ENCODE measurements at places on chromosomes 13 and 19.

DNA sequence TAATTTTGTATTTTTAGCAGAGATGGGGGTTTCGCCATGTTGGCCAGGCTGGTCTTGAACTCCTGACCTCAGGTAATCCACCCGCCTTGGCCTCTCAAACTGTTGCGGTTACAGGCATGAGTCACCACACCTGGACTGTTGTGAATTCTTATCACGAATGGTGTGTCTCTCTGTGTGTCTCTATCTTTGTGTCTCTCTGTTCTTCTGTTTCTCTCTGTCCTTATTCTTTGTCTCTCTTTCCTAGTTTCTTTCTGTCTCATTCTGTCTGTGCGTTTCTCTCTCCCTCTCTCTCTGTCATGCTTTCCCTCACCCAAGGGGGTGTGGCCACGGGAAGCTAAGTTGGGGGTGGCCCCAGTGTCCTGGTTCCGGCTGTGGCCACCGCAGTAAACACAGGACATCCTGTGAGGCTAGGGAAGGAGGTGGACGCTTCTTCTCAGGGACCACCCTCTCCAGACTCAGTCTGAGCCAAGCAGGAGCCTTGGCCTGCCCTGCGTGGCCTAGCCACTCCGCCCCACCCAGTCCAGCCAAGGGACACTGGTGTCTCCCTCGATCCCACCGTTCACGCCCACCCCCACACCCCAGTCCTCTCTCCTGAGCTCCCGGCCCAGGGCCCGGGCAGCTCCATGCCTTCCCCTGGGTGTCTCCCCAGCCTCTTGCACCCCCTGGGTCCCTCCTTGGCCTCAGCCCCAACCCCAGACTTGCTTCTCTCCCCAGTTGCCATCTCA is 3.9 kb upstream of the PRX start:
- no peak for DNase-seq

- DNase-seq, result no peak
Measured at GRCh38 chr13:106723036-106723435, 155.1 kb upstream of the ARGLU1 start.

DNA sequence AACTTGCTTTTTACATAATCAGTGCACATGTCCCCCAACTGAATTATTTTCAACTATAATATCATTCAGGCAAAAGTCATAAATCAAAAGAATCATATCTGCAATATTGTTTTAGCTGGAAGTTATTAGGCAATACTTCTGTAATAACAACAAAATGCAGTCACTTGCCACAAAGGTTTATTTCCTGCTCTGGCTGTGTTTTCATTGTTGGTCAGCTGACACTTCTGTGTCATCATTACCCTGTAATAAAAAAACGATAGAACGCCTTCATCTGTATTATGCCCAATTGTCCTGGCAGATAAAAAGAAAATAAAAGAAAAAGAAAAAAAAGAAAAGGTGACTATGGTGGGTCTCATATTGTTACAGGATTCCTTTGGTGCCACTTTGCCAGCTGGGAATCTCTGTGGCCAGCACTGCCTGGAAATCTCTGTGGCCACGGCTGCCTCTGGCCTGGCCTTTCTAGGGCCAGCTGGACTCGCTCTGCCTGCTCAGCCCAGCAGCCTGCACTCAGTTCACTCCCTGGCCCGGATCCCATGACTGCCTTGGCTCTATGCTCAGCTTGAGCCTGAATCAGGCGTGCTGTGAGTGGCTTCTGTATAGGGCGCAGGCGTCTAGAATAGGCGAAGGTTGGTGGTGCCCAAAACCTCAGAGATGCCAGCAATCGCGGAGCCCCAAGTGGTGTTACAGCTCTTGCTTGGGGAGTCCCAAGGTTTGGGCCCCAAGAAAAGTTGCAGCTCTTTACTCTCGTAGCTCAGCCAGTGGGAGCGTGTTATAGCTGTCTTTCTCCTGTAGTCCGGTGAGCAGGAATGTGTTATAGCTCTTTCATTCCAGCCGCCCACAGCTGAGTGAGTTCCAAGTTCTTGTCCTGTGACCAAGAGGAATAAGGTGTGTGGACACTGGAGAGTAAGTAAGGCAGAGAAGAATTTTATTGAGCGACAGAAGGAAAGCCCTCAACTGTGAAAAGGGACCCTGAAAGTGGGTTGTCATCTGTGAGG is 1227.1 kb downstream of the SLITRK1 start:
- DNase-seq, result no peak

DNA sequence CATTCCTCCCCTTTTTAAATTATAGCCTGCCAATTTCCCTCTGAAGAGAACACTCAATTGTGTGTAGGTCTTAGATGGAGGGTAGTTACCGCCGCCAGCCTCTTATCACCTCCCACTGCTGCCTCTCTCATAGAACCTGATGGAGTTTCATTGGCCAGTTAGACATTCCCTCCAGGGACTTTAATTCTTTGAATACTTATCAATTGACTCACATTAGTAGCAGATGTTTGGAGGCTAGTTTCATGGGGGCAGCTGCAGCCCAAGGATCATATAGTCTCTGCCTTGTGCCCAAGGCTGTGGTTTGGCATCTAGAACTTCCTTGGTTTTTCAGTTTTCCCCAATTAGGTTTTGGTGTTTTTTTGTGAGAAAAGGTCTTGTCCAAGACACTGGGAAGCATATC is 318.9 kb upstream of the HTR2A start:
- DNase-seq, result no peak

DNA sequence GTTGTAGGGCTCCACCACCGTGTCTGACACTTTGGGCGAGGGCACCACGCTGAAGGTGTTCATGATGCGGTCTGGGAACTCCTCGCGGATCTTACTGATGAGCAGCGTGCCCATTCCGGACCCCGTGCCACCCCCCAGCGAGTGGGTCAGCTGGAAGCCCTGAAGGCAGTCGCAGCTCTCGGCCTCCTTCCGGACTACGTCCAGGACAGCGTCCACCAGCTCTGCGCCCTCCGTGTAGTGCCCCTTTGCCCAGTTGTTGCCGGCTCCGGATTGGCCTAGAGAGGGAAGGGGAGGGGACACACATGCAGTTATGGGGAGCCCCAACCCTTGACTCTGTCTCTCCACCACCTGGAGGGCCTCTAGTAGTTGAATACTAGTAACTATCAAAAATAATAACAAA is 6.2 kb downstream of the TUBB4A start:
- DNase-seq, result no peak

DNA sequence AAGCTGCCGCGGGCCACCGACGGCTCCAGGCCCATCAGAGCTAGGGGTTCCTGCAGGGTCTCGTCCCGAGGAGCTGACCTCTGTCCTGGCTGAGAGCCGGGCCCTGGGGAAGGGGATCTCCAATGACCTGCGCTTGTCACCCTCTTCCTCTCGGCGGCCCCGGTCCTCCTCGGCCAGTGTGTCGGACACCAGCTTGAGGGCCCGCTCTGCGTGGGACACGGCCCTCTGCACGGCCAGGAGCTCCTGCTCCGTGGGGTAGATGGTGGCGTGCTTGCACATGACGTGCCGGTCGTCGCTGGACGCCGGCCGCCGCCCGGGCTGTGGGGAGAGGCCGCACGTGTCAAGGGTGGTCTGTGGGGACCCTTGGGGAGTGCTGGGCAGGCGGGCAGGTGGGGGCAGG is 32.7 kb upstream of the MATK start:
- no peak for DNase-seq

- DNase-seq, result no peak
Measured at GRCh38 chr13:111860231-111860552, 206.8 kb upstream of the SOX1 start.

GRCh38 chr19:45638930-45639729 is at the start of gene EML2:
TSS of gene EML2 (minus strand) at chr19:45639397. CDS start at chr19:45639376, 21 bp downstream.
- DNase-seq, result peak; percentile 26

DNA sequence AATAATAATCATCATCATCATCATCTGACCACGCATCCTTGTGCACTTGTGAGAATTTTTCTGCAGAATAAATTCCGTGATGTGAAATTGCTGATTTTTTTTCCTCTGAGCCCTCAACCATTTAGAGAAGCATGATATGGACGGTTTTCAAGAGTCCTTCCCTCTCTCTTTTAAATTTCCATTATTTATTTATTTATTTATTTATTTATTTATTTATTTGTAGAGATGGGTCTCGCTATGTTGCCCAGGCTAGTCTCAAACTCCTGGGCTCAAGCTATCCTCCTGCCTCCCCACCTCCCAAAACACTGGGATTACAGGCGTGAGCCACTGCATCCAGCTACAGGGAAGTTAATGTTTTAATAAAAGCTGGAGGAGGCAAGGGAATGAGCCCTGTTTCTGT is 39.6 kb downstream of the CACNA1A start:
- no peak for DNase-seq

DNA sequence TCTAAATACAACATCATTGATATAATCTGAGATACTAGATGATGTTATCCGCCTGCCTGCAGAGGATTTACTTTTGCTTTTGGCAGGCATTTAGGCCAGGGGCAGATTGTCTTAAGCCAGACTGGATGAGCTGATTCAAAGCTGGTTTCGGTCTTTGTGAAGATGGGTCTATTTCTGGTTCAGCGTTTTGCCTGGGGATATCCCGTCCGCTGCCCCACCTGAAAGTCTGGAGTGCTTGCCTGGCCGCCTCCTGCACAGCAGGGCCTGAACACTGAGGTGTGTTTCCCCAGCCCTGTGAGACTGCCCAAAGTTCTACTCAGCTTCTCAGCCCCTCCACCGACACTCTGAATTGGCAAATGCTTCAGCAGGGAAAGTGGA is 149.7 kb downstream of the KATNAL1 start:
- DNase-seq, result no peak

DNA sequence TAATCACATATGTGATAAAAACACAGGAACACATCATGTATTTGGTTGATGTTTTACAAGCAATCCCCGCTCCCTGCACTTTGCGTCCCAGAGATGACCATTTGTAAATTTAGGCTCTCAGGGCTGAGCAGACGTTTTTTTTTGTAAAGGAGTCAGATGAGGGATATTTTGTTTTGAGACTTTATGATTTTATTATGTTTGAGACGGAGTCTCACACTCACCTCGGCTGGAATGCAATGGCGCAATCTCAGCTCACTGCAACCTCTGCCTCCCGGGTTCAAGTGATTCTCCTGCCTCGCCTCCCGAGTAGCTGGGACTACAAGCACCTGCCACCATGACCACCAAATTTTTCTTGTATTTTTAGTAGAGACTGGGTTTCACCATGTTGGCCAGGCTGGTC is 1.4 kb downstream of the TLE6 start:
- no peak for DNase-seq

DNA sequence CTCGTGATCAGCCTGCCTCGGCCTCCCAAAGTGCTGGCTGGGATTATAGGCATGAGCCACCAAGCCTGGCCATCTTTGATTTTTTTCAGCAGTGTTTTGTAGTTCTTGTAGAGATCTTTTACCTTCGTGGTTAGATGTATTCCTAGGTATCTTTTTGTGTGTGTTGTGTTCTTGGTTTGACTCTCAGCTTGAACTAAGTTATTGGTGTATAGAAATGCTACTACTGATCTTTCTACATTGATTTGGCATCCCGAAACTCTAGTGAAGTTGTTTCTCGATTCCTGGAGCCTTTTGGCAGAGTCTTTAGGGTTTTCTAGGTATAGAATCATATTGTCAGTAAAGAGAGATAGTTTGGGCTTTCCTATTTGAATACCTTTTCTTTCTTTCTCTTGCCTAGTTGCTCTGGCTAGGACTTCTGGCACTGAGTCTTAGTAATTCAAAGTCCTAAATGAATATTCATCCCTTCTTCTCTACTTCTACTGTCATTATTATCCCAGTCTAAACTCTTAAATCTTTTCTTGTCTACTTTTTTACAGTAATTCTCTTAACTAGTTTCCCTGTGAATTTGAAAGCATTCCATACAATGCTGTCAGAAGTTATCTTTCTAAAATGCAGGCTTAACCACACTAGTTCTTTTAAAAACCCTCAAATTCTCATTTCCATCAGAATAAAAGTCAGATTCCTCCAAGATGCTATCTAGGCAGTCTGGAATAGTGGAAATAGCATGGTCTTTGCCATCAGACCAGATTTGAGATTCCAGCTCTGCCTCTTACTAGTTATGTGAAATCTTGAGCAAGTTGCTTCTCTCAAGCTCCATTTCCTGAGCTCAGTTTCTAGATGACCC is 7.0 kb downstream of the GPR18 start:
- DNase-seq, result no peak

DNA sequence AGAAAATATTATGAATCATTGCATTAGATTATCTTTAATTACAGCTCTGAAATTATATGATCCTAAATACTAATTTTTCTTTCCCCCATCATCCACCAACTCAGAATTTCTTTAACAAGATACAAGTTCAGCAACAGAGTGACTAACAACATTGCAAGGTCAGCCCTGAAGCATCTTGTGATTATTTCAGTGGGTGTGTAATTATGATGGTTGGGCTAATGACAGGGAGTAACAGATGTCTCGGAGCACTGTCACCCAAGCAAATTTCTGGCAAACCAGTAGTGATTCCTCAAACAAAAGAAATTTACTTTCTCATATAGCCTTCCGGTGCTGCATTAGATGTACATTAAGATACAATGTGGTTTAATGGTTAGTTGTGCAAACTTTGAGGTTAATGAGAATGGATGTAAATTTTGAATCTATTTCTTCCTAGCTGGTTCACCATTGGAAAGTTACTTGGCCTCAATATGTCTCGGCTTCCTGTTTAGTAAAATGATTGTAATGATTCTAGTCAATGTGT is 238.9 kb downstream of the ITGBL1 start:
- DNase-seq, result no peak

GRCh38 chr19:52735734-52736133 is 890 bp upstream of the ZNF611 start:
- DNase-seq, result no peak

DNA sequence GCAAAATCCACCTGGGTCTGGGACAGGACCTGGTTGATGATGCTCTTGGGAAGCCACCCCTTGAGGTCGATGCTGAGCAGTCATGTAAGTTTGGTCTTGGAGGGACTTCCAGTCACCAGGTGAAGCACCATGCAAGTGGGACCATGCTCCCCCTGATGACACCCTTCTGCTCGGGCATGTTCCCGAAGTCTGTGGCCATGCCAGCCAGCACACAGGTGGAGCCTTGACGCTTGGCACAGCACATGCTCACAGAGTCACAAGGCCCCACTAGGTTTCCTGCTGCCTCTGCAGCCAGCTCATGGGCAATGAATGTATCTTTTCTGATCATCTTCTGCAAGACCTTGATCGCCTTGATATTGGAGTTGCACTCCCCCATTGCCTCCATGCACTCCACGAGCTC is 1920.2 kb downstream of the PCDH9 start:
- no peak for DNase-seq

GRCh38 chr13:29582171-29582570 is 13.3 kb downstream of the SLC7A1 start:
- no peak for DNase-seq

DNA sequence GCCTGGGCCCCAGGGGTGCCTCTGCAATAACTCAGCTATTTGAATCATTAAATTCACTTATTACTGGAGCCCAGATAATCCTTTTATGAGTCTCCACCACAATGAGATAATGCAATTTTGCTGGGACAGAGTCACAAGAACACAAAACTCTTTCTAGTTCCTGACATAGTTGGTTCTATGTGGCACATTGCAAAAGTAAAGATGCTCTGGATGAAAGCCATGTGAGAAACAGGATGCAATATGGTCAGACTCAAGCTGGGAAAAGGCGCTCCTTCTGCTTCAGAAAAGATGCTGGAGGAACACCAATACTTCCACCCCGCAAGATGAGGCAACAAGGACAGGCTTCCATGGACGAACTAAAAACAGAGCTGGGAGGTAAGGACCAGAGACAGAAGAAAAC is 5.7 kb downstream of the ANKRD27 start:
- no peak for DNase-seq

GRCh38 chr19:4060621-4061177 is 6.0 kb downstream of the ZBTB7A start:
- DNase-seq, result no peak

GRCh38 chr13:95713651-95714050 is 36.7 kb downstream of the DNAJC3 start:
- no peak for DNase-seq

- DNase-seq, result no peak
Measured at GRCh38 chr19:29815231-29815630, 3.4 kb downstream of the CCNE1 start.

GRCh38 chr13:111399334-111399733 is 78.9 kb downstream of the TEX29 start:
- DNase-seq, result no peak
